Fibroblast of mammary gland (primary cell): ENCODE measurements at places on chromosomes 2 and 18.

DNA sequence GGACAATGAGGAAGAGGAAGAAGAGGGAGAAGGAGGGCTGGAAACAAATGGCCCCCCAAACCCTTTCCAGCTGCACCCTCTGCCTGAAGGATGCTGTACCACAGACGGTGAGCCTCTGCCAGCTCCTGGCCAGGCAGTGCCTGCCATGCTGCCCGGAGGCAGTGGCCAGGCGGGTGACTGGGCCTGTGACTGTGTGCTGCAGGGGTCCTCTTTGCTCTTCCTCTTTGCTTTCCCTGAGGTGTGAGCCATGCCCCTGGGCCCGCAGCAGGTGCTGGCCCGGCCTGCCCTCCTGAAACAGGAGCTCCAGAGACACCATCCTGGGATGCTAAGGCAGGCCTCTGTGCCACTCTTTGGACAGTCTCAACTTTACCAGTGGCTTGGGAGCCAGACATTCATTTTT, 28.6 kb downstream of the GREB1 start:
- DNase-seq = no peak

DNA sequence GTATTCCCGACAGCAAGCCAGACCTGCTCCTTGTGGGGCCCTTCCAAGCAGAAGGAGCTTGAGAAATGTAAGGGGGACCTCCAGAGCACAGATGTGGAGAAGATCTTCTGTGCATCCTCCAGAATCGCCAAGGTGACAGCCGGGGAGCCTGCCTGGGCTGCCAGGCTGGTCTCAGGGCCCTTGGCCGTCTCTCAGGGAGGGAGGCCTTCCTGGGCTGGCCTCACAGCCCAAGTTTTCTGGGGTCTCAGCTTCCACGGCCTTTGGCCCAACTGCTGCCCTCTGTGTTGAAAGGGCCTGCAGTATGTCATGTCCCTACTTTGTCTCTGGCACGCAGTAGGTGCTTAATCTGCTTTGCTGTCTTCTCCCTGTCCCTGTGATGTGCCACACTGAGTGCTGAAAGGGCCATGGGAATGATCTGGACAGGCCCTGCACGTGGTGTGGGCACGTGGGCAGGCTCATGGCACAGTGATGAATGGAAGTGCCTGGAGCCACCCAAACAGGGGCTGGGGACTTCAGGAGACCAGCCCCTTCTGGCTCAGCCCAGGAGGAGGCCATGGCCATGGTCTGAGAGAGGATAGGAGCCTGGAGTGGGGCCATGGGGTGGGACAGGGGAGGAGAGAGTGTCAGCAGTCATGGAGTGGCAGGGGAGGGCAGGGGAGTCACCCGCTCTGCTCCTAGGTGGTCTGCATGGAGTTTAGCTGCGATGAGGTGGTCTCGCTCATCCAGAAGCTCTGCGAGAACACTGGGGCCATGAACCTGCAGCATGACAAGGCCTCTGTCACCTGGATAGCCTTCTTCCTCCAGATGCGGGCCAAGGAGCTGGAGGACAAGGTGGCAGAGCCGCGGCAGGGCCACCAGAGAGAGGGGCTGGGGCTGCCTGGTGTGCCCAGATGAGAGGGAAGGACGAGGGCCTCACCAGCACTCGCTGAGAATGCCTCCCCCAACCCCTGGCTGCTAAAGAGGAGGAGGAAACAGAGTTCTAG, 35.4 kb downstream of the HJURP start:
- no peak for DNase-seq

- DNase-seq = peak; percentile 48
These were observed 2.7 kb downstream of the TNP1 start for GRCh38 chr2:216857131-216857550.

- peak; percentile 97 for DNase-seq
These were observed 63.2 kb downstream of the ZEB2 start for GRCh38 chr2:144456680-144457079.

DNA sequence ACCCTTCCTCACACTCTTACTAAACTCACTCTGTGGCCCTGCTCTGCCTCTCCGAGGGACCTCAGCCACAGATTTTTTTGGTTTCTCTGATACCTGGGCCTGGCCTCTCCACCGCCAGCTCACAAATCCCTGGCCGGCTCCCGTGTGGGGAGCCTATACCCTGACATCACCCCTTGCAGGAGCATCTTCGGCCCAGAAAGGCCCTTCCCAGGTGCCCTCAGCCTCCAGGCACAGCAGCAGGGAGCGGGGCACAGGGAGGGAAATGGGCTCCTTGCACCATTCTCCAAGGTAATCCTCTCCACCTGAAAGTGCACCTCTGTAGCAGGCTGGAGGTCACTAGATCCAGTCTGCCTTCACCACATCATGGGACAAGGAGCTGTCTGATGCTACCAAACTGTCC, 43.2 kb downstream of the CRACDL start:
- DNase-seq = no peak

- peak; percentile 87 for DNase-seq
These were observed 452.3 kb upstream of the ID2 start for GRCh38 chr2:8229546-8229986.

DNA sequence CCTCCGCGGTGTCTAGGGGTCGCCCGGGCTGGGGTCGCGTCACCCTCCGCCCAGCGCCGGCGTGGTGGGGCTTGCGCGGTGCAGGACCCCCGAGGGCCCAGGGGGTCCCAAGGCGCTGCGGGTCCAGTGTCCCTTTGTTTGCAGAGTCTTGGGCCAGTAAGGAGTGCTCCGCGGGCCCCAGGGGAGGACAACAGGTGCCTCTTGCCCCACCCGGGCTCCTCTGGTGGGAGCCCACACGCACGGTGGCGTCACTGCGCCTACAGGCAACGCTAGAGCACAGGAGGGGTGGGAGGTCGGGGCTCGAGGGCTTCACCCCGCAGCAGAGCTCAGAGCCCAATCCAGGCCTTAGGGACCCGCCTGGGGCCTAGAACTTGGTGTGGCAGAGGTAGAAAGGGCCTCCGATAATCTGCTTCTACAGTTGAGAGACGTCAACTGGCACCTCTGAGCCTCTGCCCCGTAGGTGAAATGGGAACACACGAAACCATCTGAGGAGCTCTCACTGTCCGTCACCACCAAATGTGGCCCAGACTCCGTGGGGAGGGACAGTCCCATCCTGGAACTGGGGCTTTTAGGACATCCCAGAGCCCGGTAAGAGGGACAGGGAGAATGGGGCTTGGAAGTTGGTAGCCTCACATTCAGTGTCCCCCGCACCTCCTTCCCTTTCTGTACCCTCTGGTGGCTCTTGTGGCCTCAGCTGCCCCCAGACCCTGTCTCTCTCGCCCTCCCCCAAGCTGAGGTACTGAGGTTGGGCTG, 1.4 kb downstream of the ARID5A start:
- no peak for DNase-seq

DNA sequence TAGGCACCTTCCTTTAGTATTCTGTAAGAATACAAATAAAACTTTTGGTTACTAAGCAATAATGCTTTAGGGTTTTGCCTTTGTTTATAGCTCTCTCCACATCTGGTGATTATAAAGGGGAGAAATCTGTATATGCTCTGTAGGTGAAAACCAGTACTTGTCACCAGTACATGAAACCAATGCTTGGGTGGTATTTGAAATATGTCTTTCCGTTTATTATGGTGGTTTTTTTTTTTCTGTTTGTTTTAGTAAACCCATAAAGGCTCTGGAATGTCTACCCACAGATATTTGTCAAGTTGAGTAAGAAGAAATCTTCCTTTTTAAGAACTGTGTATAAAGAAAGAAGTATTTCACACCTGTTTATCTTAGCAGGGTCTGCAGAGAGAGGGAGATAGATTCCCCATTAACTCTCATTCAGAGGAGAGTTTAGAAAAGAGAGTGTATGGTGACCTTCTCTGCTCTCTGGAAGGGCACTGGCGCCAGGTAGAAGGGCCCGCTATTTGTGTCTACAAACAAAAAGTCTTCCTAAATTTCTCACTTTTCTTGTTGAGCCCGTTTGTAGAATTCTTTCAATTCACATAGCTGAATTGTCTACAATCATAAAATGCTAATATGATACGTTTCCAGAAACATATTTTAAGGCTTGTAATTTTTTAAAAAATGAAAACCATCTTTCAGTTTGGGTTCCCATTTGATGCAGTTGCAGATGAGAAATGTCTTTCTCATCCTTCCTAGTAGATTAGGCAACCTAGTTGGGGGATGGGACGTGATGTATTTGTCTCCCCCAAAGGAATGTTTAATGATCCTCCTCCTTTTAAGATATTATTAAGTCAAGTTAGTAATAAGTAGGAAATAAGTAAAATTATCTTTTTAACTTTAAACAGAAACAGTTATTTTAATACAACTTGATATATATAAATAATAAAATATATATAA, 33.9 kb downstream of the MAP3K20 start:
- DNase-seq = peak; percentile 52

GRCh38 chr2:130852521-130853115, 15.9 kb downstream of the ARHGEF4 start:
- no peak for DNase-seq

- DNase-seq = peak; percentile 48
These were observed 32.7 kb upstream of the AFTPH start for GRCh38 chr2:64491426-64491825.

DNA sequence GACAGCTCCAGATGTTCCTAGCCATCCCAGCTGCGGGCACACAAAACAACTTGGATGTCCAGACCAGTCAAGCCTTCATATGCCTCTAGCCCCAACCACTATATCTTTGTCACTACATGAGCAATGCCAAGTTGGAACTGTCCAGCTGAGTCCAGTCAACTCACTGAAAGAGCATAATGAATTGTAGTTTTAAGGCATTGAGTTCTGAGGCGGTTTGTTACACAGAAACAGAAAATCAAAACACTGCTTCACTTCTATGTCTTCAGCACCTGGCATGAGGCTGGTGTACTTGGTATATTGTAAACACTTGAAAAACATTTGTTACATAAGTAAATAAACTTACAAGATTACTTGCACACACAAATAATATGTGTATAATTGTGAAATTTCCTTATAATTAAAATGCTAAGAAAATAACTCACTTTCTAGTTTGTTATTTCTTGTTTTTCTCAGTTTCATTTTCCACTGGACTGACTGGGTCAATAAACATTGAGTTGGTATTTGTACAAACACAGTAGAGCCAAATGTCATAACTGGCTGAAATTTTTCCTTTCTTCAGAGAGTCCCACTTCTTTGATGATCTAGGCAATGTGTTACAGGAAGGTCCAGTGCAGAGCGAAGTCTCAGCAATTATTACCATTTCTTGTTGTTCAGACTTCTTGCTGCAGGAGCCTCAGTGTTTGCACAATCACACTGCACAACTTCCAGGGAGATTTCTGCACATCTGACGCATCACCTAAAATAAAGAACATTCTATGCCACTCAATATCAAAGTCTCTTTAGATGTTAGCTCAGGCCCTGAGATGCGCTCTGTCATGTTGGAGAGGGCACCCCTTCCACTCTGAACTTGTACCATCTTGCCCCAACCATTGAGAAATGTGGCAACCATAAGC, 38.2 kb upstream of the DPP4 start:
- DNase-seq = no peak
